Spinal cord (tissue), 10 donors: ENCODE measurements at places on chromosomes 3 and 15. TPM values are rescaled to one million over a fixed set of nuclear protein-coding genes. Genes with fewer than 3 reads are reported as not detected.

The RTP4 gene
- 1.2 TPM for total RNA-seq

The RBPMS2 gene
- 0.30 TPM for total RNA-seq

The ANKRD34C gene
- total RNA-seq: 0.28 TPM

The CEP97 gene
- total RNA-seq: 52.0 TPM

The SERPINI2 gene
- total RNA-seq: 6.3 TPM

The SLC12A8 gene
- 4.9 TPM for total RNA-seq

The SCG5 gene
- 115 TPM for total RNA-seq

The HDAC11 gene
- 18.9 TPM for total RNA-seq

The TNFAIP8L3 gene
- 3.8 TPM for total RNA-seq

The SLC24A5 gene
- 1.2 TPM for total RNA-seq

The OTOL1 gene
- total RNA-seq: 1.0 TPM

The MCF2L2 gene
- 9.6 TPM for total RNA-seq

The ZKSCAN7 gene
- 16.5 TPM for total RNA-seq

The TLR9 gene
- 0.11 TPM for total RNA-seq

The DNAH12 gene
- total RNA-seq: 2.8 TPM

The ARHGAP11A gene
- total RNA-seq: 16.5 TPM

The PSTPIP1 gene
- 3.3 TPM for total RNA-seq

The ABHD2 gene
- 75.7 TPM for total RNA-seq

The ROPN1 gene
- not detected for total RNA-seq

The SLC7A14 gene
- 8.2 TPM for total RNA-seq

The SIDT1 gene
- total RNA-seq: 49.6 TPM

The PLCH1 gene
- 10.2 TPM for total RNA-seq

The STAC gene
- total RNA-seq: 4.5 TPM

The LIPH gene
- total RNA-seq: 0.61 TPM

The GOLGA6L10 gene
- 4.0 TPM for total RNA-seq

The SOX2 gene
- 82.5 TPM for total RNA-seq

The COLQ gene
- total RNA-seq: 4.2 TPM

The COL6A5 gene
- total RNA-seq: 0.06 TPM

The PDZRN3 gene
- 29.2 TPM for total RNA-seq

The MNS1 gene
- total RNA-seq: 4.5 TPM

The PTX3 gene
- total RNA-seq: 5.6 TPM

The BMF gene
- total RNA-seq: 10.3 TPM

The PPP1R14D gene
- total RNA-seq: not detected
